ENCODE measurements at places on chromosomes 11 and 22.

GRCh38 chr11:123020968-123021367, 39.3 kb upstream of the BSX start:
- peak; percentile 41 for DNase-seq

GRCh38 chr11:720642-721246, 14.7 kb downstream of the EPS8L2 start:
- DNase-seq = no peak

DNA sequence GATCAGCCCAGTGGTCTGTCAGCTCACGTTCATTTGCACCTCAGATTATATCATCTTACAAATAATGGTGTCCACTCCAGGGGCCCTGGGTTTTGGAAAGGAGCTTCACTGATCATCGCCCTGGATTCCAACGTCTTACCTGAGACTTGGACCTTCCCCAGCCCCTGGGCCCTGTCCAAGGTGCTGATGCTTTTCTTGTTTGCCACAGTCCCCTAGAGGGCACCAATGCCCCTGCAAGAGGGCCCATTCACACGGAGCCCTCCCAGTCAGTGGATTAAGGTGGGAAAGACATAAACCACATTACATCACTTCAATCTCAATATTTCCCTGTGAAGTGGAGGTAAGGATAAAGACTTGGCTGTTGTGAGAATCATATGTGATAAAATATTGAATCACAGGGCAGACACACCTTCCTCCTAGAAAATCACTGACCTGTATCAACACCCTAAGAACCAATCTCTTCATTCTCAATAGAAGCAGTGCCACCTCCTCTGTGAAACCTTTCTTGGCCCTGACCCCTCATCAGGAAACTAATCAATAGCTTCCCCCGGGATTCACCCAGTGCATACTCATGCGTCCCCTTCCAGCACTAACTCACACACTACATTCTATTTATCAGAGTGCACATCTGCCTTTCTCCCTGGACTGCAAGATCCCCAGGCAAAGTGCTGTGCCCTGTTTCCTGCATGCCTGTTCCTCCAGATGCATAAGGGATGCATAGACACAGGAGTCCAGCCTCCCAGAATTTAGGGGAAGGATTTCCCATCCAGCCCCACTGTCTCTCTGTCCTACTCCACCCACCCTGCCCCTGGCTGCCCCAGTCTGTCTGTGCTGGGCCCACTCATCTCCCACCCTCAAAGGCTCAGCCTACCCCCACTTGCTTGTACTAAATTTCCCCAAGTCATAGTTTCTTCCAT, 167.0 kb downstream of the BUD13 start:
- peak; percentile 48 for DNase-seq

DNA sequence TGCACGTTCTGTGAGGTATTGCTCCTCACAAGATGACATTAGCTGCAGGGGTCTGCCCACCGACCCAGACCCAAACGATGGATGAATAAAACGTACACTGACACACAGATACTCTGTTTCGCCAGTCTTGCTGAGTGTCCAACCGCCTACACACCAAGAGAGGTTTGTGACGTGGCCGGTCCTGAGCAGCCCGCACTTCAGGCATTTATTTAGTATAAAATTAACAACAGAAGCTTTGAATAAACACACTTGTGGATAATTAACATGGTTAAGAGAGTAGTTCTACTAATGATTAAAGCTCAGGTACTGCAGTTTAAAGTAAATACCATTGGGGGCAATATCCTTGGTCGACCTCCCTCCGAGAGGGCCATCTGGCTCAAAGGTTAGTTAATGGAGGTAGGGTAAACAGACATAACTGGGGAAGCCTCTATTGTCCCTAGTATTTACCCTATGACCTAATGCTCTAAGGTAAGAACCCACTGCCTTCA, 75.7 kb downstream of the CCDC83 start:
- no peak for DNase-seq

DNA sequence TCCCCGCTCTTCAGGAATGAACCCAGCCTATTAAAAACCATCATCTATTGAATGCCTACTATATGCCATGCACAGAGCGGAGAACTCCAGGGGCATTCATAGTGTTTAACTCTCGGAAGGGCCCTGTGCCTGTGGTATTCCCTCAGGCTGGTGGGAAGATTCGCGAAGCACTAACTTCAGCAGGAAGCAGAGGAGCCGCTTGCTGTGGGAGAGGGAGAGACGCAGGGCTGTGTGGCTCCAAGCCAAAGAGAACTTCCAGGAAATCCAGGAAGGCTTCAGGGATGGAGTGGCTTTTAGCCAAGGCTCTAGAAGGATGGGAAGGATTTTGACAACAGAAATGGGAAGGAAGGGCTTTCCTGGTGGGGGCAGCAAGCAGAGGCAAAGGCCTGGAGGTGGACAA, 103.8 kb downstream of the TP53I11 start:
- no peak for DNase-seq

DNA sequence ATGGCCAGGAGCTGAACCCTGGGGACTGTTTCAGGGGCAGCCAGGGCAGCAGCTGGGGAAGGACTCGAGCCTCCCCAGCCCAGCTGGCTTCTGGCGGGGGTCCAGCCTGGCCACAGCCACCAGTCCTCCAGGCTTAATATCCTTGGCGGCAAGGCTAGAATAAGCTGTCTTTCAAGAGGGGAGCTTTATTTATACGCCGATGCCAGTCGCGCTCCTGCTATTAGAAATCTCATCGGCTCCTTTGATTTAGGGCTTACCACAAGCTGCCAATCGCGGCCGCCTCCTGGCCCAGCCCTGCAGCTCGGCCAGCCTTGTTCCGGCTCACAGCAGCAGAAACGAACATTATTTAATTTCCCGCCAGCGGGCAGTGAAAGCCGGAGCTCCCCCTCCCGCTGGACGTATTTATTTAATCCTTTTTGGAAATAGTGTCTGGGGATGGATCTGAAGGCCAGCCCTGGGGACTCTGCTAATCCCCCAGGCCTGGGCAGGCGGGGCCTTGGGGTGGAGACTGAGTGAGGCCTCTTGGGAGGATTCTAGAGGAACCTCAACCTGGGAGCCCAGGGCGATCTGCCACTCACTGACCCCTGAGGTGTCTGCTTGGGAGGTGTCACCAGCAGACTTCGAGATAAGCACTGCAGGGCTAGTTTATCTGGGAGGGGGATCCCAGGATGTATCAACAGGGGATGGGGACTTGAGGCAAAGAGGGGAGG, 363.1 kb downstream of the MN1 start:
- DNase-seq = no peak

- no peak for DNase-seq
Measured at GRCh38 chr11:1838077-1838425, 730 bp upstream of the TNNI2 start.

- DNase-seq = no peak
Measured at GRCh38 chr22:20526628-20527355, 19.4 kb downstream of the MED15 start.

- no peak for DNase-seq
Measured at GRCh38 chr22:30714062-30714461, 19.4 kb downstream of the OSBP2 start.

DNA sequence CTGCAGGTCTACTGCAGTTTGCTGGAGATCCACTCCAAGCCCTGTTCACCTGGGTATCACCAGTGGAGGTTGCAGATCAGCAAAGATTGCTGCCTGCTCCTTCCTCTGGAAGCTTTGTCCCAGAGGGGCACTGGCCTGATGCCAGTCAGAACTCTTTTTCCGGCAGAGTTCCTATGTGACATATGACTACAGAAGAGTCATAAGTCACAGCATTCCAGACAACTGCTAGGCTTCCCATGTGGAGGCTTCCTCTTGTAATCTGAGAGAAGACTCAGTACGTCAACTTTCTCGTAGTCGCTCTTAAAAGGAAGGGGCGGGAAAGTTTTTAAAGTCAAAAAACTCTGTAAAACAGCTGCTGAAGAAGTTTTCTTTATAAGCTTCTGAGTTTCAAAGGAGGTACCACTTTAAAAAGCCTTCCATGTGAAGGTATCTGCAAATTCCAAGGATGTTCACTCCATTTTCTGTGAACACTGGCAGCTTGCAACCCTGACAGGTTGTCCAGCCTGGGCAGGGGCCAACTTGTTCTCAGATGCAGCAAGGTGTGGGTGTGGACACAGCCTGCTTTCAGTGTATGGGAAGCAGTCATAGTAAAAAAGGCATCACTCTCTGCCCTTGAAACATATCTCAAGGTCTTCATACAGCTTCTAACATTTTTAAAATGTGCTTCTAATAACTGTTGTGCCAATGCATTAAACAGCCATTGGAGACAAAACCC, 97.8 kb downstream of the ME3 start:
- DNase-seq = no peak

DNA sequence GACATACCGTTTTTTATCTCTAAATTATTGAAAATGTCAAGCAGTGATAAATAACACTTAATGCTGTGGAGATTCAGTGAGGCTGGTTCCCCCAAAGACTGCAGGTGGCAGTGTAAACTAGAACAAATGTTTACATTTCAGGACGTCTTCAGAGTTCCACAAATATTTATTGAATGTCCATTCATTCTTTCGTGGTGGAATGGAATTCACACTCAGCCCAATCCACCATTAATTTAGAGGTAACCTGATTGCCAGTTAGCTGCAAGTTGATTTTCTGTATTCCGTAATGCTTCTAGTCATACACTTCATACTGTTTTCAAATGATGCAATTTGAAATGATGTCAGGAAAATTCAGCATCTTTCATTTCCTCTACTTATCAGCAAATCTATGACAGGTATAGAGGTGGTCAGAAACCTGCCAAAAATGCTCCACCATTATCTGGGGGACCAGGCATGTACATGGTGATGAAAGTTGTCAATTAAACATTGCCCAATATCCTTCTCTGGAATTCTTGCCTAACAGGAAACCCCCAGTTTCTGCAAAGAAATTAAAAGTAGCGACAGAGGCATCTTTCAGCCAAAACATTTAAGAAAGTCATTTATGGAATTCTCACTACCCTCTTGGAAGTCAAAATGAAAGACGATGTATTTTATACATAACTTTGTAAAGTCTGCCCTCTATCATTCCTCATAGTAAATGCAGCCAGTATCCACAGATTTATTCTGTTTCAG, 94.3 kb upstream of the BMAL1 start:
- DNase-seq = peak; percentile 28

DNA sequence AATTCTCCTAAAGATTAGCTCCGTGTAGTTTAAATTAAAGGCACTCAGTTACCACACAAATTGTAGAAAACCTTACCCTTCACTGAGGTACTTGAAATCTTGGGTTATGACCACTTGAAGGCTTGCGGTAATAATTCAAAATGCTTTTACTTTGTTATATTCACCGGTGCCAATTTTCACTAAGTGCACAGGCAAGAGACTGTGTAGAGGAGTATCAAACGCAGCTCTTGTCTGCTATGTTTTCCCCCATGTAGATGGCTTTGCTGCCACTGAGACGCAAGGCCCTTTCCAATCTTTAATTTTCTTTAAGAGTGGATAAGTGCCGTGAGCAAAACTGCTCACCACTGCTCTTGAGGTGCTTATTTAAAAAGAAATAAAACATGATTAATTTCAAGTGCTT, 155.8 kb downstream of the CADM1 start:
- DNase-seq = no peak

DNA sequence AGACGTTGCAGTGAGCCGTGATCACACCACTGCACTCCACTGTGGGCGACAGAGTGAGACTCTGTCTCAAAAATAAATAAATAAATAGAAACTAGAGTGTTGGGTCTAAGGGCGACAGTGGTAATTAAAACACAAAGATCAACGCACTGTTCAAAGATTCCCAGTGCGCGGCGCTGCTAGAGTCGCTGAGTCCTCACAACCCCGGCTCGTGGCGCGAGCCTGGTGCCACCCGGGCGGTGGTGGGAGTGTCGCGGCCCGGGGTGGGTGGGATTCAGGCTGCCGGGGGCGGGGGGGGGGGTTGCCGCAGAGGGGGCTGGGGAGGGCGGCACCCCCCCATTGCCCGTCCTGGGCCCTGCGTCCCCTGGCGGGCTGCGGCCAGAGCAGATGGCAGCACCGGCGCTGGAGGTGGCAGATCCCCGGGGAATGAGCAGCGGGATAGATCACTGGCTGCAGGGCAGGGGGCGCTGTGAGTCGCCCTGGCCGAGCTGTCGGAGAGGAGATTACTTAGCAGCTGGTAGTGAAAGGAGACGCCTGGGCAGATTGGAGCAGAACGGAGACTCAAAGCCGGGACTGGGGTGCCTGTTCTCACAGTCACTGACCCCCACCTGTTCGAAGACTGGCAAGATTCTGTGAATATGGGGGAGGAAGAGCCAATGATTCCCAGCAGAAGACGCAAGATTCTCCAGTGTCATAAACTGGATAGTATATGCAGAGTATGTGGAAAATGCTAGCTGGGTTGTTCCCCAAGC, 30.2 kb upstream of the APOBEC3A start:
- peak; percentile 95 for DNase-seq

- no peak for DNase-seq
Measured at GRCh38 chr22:39722032-39722325, 151.4 kb downstream of the CACNA1I start.

DNA sequence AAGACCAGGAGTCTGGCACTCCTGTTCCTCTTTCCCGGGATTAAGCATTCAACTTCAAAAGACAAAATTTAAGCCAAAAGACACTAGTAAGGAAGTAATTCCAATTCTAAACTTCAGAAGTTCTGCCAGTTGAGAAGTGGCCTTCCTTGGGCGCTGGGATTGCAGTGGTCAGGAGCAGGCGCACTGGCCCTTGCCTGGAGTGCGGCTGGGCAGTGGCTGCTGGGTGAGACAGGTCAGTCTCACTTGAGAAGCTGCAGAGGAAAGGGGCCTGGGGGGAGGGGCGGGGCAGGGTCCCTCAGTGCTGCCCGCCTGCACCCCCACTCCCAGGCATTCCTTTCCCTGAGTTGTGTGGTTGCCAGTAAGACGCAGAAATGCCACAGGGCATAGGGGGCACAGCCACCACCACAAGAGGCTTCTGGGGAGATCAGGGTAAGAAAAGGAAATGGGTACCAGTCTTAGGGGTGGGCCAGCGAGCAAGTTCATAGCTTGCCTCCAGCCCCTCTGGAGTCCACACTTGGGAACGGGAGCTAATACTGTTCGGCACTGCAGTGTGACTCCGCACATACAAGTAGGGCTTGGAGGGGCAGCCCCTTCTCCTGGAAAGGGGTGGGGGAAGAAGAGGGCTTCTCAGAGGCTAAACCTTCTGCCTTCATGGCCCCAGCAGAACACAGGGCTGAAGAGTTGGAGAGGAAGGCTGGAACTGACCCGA, 5.5 kb downstream of the MRPL49 start:
- DNase-seq = no peak

DNA sequence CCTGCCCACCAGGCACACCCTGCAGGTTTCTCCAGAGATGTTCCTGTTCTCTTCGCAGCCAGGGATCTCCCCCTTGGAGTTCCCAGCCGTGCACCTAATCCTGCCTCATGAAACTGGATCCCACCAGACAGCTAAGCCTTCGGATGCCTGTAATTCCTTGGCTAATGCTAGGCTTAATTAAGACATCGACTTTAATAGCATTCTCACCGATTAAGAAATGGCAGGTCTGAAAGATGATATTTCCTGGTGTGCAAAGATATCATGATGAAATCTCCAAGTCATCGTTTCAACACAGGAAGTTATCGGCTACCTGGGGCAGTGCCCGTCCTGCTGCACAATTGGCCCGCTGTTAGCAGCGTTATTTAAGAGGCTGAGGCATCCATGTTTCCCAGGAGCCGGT, 41.5 kb upstream of the CCND1 start:
- DNase-seq = no peak

DNA sequence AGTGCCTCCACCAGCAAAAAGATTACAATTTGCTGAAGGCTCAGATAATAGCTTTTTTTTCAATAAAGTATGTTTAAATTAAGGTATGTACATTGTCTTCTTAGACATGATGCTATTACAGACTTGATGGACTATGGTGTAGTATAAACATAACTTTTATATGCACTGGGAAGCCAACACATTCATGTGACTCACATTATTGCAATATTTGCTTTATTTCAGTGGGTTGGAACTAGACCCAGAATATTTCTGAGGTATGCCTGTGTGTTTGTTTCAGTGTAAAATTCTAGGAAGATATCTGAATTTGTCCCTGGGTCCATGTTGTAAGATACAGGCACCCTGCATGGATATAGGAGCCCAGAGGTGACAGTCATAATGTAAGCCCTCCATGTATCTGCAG, 120.0 kb upstream of the BDNF start:
- no peak for DNase-seq

Data from left lung (tissue), 14 donors.